Bladder microvascular endothelial cell (primary cell): ENCODE measurements at places on chromosomes 4 and X. TPM values are rescaled to one million over a fixed set of nuclear protein-coding genes. Genes with fewer than 3 reads are reported as not detected.

The NR0B1 gene
- total RNA-seq = not detected in 2 replicates

The NFXL1 gene
- 4.5 and 11.3 TPM in 2 replicates for total RNA-seq

The EDA gene
- total RNA-seq = 0.49 and 0.94 TPM in 2 replicates

The RAI2 gene
- 0.65 and 1.6 TPM in 2 replicates for total RNA-seq

The MAGEA10 gene
- not detected in 2 replicates for total RNA-seq

The PDLIM3 gene
- 13.0 and 47.0 TPM in 2 replicates for total RNA-seq

The MFAP3L gene
- total RNA-seq = 0.16 and 43.0 TPM in 2 replicates

The ADH1A gene
- total RNA-seq = not detected in 2 replicates

The GPR78 gene
- total RNA-seq = not detected in 2 replicates

The POU4F2 gene
- total RNA-seq = not detected in 2 replicates

The MOSPD2 gene
- total RNA-seq = 7.8 and 14.0 TPM in 2 replicates

The CDS1 gene
- total RNA-seq = 0.06 and 0.32 TPM in 2 replicates
